ENCODE measurements at places on chromosomes 2 and 18.

GRCh38 chr18:57833441-57834101, 30.5 kb upstream of the ATP8B1 start:
- peaks cover 24% of the 10 kb centered on the region for H3K27me3 ChIP-seq
- DNase-seq: peak; percentile 26
- H3K4me3 ChIP-seq: peak overlapping the region; percentile 36
- peaks cover 14% of the 10 kb centered on the region for H3K36me3 ChIP-seq

DNA sequence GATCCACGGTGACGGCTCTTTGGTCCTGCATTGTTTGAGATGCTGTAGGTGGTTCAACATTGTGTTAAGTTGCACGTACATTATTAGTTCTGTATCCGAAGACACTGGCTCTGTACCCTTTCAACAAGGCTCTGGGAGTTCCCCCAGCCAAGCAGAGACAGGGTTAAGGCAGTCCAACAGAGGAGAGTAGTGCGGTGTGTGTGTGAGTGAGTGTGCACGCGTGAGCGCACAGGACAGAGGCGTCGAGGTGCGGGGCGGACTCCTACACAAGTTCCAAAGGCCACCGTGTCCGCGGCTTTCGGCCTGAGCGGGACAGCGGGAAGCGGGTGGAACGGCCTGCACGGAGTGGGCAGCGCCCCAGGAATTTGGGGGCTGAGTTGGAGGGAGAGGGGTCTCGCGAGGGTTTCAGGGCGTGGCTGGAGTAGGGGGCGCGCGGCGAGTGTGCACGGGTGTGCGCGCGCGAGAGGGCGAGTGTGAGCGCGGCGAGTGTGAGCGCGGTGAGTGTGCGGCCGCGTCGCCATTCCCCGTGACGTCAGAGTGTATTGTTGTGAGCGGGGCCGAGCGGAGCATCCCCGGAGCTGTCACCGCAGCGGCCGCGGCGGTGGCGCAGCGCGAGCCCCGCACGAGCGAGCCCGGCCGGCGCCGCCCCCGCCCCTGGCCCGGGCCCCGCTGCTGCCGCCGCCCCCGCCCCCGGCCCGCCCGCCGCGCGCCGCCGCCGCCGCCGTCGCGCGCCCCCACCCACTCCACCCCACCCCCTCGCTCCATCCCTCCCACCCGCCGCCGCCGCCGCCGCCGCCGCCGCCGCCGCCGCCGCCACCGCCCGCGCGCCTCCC, at the start of gene ASXL3:
Gene ASXL3, plus strand, starts transcription at position 535 of the 833 bp plus-strand sequence. CDS start 413 bp downstream, outside the sequence.
- H3K27ac ChIP-seq: no peak within 1 kb of the TSS
- H3K4me3 ChIP-seq: peak within 1 kb of the TSS; percentile 60
- no peaks in the 10 kb centered on the region for H3K27me3 ChIP-seq
- H3K36me3 ChIP-seq: peaks cover 2% of the 10 kb centered on the region
- peaks cover 6% of the 10 kb centered on the region for H3K4me1 ChIP-seq

- H3K36me3 ChIP-seq: no peaks in the 10 kb centered on the region
- no peak for DNase-seq
- H3K27ac ChIP-seq: no peak overlapping the region
- H3K4me1 ChIP-seq: no peaks in the 10 kb centered on the region
Observed at GRCh38 chr2:229348128-229348527, 77.0 kb upstream of the PID1 start.

DNA sequence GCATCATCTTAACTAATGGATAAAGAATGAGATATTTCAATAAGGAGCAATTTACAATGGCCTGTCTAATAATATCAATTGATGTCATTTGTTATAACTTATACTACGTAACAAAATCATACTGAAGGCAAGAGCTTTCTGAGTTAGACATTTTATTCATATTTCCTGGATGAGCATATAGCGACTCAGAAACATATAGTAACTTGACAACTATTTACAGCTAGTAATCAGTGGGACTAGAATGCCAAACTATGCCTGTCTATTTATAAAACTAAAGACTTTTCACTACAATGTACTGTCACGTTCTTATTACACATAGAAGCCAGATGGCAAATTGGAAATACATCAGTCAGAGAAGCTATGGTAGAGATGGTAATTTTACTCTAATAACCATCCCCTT, 766.2 kb upstream of the TMEFF2 start:
- no peaks in the 10 kb centered on the region for H3K27me3 ChIP-seq
- H3K4me3 ChIP-seq: no peak overlapping the region
- no peak overlapping the region for H3K27ac ChIP-seq
- no peak for DNase-seq
- no peaks in the 10 kb centered on the region for H3K4me1 ChIP-seq

DNA sequence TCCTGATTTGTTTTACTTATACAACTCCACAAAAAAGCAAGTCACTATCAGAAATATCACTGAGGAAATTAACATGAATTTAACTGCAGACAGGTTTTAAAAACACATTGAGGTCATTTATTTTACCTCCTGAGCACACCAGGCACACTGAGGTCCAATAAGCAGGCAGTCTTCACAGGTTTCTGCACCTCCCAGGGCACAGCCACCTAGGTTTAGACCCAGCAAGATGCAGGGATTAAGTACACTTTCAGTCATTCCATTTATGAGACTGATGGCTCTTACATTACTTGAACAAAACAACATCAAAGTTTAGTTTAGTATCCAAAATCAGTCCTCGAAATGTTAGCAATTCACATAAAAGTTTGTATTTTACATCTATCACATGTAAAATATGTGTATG, 1.0 kb downstream of the ITGB6 start:
- H3K36me3 ChIP-seq: no peaks in the 10 kb centered on the region
- peaks cover 17% of the 10 kb centered on the region for H3K27me3 ChIP-seq
- peaks cover 10% of the 10 kb centered on the region for H3K4me1 ChIP-seq

DNA sequence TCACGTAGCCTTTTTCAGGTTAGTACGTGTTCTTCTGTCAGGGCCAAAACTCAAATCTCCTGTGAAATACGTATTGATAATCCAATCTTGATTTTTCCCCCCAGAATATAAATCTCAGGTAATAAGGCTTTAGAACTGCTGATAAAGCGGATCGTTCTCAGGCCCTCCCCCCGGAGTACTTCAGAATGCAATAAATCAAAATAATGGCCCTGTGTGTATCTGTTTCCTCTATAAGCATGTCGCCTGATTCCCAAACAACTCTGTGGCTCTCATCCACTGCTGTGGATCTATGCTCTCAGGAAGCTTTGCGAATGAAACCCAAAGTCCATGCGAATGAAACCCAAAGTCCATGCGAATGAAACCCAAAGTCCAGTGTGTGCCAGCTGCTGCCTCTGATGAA, 49.4 kb downstream of the IMPA2 start:
- DNase-seq: no peak
- H3K27me3 ChIP-seq: no peaks in the 10 kb centered on the region
- H3K4me3 ChIP-seq: no peak overlapping the region
- no peaks in the 10 kb centered on the region for H3K36me3 ChIP-seq
- no peak overlapping the region for H3K27ac ChIP-seq

GRCh38 chr2:119820275-119820674, 60.6 kb downstream of the PTPN4 start:
- no peaks in the 10 kb centered on the region for H3K27me3 ChIP-seq
- no peak overlapping the region for H3K27ac ChIP-seq
- no peak for DNase-seq

- H3K4me1 ChIP-seq: peaks cover 25% of the 10 kb centered on the region
- peak overlapping the region; percentile 26 for H3K27ac ChIP-seq
- H3K36me3 ChIP-seq: peaks cover 8% of the 10 kb centered on the region
- H3K27me3 ChIP-seq: peaks cover 10% of the 10 kb centered on the region
Observed at GRCh38 chr18:62347089-62347506, 22.0 kb downstream of the TNFRSF11A start.

DNA sequence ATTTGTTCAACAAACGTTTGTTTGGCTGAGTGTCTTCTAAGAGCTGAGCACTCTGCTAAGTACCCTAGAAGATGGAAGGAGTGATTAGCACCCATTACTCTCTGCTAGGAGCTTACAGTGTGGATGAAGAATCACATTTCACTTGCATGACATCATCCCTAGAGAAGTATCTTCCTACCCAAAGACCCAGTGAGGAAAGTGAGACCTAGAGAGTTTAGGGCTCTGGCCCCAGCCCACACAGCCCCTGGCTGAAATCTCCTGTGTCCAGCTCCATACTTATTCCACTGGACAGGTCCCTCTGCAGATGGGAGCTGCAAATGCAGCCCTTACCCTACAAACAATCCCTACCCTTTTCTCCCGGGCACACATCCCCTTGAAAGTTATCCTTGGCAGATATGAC, 26.8 kb upstream of the EPAS1 start:
- H3K27me3 ChIP-seq: peaks cover 26% of the 10 kb centered on the region
- no peaks in the 10 kb centered on the region for H3K36me3 ChIP-seq
- no peak overlapping the region for H3K27ac ChIP-seq
- DNase-seq: no peak
- no peak overlapping the region for H3K4me3 ChIP-seq

- H3K27me3 ChIP-seq: no peaks in the 10 kb centered on the region
- no peaks in the 10 kb centered on the region for H3K36me3 ChIP-seq
- H3K27ac ChIP-seq: no peak overlapping the region
Observed at GRCh38 chr2:220226076-220226475, 598.6 kb downstream of the SLC4A3 start.

DNA sequence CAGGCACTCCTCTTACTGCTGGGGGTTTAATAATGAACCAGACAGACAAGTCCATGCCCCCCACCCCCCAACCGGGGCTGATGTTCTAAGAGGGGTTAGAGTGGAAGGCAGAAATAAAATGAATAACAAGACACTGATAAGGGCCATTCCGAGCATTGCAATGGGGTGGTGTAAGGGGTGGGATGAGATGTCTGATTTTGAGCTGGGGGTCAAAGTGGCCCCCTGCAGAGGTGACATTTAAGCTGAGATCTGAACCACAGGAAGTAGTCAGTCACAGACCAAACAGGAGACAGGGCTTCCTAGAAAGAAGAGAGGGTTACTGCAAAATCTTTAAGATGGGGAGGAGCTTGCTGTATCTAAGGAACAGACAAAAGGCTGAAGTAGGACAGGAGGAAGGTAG, 180.6 kb upstream of the SH3BP4 start:
- no peaks in the 10 kb centered on the region for H3K27me3 ChIP-seq
- no peaks in the 10 kb centered on the region for H3K36me3 ChIP-seq
- H3K4me3 ChIP-seq: no peak overlapping the region
- DNase-seq: no peak
- H3K27ac ChIP-seq: no peak overlapping the region
- H3K4me1 ChIP-seq: no peaks in the 10 kb centered on the region

GRCh38 chr2:10007435-10007834, 35.9 kb upstream of the KLF11 start:
- H3K27ac ChIP-seq: no peak overlapping the region
- no peak overlapping the region for H3K4me3 ChIP-seq
- peaks cover 61% of the 10 kb centered on the region for H3K27me3 ChIP-seq
- DNase-seq: no peak

- no peaks in the 10 kb centered on the region for H3K27me3 ChIP-seq
- H3K36me3 ChIP-seq: no peaks in the 10 kb centered on the region
- DNase-seq: no peak
- peaks cover 44% of the 10 kb centered on the region for H3K4me1 ChIP-seq
Observed at GRCh38 chr2:196276421-196276820, 105.0 kb upstream of the STK17B start.

- H3K27ac ChIP-seq: no peak overlapping the region
- DNase-seq: no peak
- no peak overlapping the region for H3K4me3 ChIP-seq
- H3K4me1 ChIP-seq: no peaks in the 10 kb centered on the region
- no peaks in the 10 kb centered on the region for H3K27me3 ChIP-seq
- H3K36me3 ChIP-seq: no peaks in the 10 kb centered on the region
Observed at GRCh38 chr2:180695586-180696401, 284.6 kb upstream of the UBE2E3 start.
